AG04449 (cell line): ENCODE measurements at places on chromosomes 7 and 10.

DNA sequence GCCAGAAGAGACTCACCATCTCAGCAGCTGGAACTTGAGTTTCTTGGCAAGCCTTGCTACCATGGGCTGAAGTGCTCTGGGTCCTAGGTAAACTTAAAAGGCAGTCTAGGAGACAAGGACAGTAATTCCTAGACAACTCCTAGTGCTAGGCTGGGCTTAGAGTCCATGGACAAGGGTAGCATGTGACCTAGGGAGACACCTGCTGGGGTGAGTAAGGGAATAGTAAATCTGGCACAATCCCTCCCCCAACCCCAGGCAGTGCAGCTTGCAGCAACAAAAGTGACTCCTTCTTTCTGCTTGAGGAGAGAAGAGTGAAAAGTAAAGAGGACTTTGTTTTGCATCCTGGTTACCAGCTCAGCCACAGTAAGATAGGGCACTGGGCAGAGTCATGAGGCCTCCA is 316.5 kb upstream of the IMMP2L start:
- DNase-seq = no peak

DNA sequence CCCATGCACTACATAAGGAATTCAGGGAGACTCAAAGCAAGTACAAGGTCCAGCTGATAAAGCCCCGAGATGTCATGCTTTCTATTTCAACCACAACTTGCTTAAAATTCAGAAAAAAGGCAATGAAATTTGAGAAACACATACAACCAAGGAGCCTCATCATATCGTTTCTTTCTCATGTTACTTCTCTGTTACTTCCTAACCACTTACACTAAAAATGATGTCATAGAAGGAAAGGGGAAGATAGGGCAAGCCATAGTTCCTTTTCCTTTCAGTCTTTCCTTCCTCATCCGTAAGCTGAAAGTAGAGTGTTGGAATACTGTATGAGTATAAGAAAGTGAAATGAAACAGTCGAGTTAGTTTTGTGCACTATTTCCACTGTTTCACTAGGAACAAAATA is 27.9 kb upstream of the CDK14 start:
- DNase-seq = no peak

GRCh38 chr10:120683454-120683853 is 167.7 kb upstream of the WDR11 start:
- DNase-seq = no peak

DNA sequence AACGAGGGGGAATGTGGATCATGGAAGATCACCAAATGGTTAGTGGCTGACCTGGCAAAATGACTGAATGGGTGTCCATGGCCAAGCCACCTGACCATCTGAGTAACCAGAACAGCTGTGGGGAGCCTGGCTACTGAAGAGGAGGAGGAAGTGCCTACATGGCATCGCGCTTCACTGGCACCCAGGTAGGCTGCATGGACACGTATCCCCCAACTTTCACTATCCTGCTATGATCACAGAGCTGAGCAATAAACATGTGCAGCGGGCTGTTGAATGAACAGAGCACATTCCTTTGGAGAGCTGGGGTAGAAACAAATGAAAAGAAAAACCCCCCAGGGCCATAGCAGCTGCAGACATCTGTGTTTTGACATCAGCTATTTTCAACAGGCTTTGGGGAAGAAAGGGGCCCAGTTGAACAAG is 6.5 kb downstream of the AKR1B1 start:
- DNase-seq = no peak

- no peak for DNase-seq
These were observed 434.7 kb upstream of the GRM3 start for GRCh38 chr7:86209036-86209435.

DNA sequence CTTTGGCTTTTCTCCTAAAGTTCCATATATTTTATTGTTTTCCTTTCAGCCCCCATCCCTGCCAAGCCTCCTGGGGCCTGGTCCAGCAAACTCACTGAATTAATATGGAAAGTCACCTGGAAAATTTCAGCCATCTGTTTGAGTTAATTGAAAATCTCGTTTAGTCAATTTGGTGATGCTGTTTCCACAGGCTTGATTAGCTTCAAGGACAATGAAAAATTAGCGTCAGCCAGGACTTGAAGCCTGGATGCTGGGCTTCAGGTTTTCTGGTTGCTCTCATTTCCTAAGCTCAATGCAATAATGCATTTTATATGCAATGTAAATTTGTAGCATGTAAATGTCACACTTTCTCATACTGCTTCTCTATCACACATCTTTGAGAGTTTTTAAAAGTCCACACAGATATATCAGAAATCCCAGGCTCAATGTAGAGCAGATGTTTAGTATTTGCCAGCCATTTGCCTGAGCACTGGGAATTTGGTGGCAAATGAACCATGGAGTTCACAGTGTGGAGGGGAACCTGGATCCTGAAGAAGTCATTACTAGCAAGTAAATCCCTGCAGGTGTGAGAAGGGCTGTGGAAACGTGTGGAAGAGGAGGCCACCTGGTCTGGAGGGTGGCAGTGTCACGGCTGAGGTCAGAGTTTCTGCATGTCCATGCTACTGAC is 228.5 kb downstream of the PAXIP1 start:
- DNase-seq = no peak

- DNase-seq = no peak
These were observed 109.4 kb upstream of the LANCL2 start for GRCh38 chr7:55255496-55256445.

DNA sequence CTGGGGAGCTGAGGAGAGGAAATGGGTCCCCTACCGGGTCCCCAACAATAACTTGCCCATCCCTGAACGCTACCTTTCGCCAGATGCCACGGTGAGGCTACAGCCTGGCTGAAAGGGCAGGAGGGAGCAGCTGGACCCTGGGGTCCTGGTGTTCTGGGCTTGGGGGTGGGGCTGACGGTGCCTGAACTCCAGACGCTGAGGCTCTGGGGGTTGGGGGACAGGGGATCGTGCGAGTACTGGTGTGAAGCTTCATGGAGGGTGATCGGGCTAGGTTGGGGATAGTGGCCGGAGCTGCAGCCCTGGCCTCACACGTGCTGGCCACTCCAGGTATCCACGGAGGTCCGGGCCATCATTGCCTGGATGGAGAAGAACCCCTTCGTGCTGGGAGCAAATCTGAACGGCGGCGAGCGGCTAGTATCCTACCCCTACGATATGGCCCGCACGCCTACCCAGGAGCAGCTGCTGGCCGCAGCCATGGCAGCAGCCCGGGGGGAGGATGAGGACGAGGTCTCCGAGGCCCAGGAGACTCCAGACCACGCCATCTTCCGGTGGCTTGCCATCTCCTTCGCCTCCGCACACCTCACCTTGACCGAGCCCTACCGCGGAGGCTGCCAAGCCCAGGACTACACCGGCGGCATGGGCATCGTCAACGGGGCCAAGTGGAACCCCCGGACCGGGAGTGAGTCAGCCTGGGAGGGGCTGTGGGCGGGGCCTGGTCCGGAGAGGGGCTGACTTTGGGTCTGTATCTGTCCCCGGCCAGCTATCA is 8.3 kb downstream of the AEBP1 start:
- no peak for DNase-seq

DNA sequence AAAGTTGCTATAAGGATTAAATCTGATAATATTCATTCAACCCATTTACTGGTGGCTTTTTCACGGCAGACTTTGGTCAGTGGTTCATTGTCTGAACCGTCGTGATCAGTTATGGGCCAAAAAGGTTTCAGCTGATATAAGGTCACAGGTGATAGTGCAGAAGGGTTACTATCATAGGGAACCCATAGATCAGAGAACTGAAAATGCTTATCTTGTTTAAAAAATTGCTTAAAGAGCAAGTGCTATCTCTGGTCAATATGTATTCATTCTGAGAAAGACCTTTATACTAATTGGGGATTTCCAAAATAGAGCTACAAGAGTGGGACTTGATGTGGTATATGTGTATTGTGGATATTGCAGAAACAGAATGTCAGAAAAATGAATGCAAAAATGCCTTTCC is 147.8 kb upstream of the SEMA3E start:
- DNase-seq = no peak

DNA sequence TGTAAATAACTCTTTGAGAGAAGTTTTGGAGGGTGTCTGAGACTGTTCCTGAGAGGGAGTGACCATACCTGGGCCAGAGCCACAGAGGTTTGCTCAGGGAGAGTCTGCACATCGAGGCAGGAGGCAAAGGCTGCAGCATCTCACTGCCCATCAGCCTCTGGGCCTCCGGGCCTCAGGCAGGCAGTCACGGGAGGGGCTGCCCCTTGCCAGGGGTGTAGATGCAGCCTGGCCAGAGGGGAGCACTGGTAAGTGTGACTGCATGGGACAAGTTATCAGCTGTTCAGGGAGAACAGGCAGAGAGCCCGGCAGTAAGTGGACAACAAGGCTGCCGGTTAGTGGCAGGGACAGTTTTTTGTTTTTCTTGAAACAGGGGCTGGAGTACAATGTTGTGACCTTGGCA is 55.9 kb downstream of the ZNF467 start:
- no peak for DNase-seq

DNA sequence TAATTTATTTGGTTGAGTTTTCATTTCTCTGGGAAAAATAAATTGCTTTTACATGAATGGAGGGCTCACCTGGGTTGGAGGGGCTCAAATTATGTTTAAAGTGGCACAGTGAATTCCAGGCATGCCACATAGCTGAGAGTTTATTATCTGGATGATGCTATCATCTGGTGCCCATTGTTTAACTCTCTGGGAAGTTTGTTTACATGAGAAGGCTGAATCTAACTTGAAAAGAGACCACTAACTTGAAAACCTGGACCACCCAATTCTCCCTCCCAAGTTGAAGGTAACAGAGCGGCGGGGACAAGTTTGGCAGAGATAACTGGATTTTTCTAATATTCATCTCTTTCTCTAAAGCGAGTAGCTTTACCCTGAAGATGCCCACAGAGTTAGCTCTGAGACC is 321.5 kb upstream of the GHITM start:
- no peak for DNase-seq

DNA sequence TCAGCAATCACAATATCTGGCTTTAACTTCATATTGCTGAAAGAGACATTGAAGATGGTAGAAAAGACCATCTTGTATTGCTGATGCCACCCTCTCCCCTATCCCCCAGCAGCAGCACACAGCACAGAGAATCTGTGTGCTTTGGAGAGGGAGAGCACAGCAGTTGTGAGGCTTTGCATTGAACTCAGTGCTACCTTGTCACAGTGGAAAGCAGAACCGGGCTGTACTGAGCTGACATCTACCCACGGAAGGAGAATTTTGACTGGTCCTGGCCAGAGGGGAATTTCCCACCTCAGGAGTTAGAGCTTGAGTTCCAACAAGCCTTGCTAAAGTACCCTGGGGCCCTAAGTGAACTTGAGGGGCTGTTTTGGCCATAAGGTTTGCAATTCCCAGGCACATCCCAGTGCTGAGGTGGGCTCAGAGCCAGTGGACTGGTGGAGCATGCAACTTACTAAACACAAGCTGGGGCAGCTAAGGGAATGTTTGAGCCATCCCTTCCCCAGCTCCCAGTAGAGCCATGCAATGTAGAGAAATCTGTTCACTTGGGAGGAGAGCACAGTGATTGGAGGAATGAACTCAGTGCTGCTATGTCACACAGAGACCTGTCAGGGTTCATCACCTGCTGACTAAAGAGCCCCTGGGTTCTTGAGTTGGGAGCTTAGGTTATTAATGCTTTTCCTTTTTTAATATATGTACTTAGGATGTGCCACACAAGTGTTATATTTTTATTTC is 62.1 kb downstream of the OR13A1 start:
- DNase-seq = no peak

- DNase-seq = no peak
These were observed 170.4 kb upstream of the C7orf33 start for GRCh38 chr7:148419856-148420832.

DNA sequence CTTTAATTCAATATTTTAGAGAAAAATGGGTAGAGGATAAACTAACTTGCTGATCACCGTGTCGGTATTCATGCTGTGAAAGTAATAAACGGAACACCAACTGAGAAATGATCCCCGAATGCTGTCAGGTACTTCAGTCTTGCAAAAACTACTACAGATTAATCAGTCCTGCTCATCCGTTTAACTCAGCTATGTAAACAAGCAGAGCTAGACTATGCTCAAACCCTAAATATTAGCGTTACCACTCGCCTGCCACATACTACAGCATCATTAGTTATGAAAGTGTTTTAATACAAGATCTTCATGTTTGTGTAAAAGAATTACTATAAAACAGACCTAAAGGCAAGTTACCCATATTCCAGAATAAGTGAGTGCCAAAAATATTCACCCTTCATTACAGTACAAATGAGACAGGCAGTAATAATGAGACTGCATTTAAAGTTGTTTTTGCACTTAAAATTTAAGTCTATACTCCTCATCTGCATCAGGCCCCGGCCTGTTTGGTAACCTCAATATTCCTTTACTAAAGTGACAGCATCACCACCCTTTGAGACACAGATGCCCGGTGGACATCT is 952 bp downstream of the DNMBP start:
- no peak for DNase-seq

DNA sequence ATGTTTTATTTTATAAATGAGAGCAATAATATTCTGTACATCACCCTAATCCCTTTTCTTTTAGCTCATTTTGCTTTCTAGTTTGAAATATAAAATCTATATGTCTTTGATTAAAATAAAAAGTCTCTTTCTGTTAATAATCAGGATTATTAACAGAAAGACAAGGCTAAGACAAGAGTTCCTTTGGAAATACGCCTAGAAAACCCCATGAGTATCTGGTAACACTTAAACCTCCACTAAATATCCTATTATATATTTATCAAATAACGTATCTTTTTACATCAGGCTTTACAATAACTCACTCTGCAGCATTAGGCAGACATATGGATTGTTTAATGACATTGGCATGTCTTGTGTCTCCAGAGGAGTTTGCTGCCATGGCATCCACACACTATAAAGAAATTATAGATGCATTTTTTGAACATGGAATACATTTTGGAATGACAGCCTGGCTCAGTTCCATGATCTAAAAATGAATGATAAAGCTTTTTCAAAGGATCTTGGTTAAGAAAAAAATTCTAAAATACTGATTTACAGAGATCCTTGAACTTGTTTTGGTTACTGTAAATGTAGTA is 98.7 kb downstream of the TMEM26 start:
- no peak for DNase-seq

DNA sequence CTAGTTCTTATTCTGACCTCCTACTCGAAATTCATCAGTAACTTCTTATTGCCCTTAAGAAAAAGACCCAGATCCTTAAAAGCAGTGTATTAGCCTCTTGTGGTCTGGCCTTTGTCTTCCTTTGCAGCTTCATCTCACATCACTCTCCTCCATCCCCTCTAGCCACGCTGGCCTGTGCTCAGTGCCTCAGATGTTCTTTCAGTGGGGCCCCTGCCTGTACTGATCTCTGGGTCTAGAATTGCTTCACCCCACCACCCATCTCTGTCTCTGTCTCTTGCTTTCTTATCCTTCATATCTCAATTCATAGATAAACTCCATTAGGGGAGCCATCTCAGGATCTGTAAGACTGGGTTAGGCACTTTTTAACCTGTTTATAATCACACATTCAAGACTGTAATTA is 1178.5 kb upstream of the C7orf33 start:
- DNase-seq = no peak

DNA sequence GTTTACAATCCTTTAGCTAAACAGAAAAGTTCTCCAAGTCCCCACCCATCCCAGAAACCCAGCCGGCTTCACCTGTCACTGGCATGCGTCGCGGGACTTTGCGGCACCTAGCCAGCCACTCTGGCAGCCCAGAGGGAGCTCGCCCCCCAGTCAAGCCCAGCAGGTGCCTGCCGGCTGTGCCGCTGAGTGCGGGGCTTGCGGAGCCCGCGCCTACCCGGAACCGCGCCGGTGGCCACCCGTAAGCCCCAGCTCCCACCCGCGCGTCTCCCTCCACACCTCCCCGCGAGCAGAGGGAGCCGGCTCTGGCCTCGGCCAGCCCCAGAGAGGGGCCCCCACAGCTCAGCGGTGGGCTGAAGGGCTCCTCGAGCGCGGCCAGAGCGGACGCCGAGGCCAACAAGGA is 446.1 kb downstream of the GRM8 start:
- no peak for DNase-seq
